Bronchial epithelial cell (primary cell): ENCODE measurements at places on chromosomes 11 and 22. TPM values are rescaled to one million over a fixed set of nuclear protein-coding genes. Genes with fewer than 3 reads are reported as not detected.

Gene TIGD3
- total RNA-seq: 0.26 TPM in 2 replicates

Gene PCF11
- 26.1 and 41.0 TPM in 2 replicates for total RNA-seq

Gene TMA7B
- total RNA-seq: not detected in 2 replicates

Gene C11orf86
- total RNA-seq: not detected in 2 replicates

Gene MYEOV
- total RNA-seq: 0.26 and 0.38 TPM in 2 replicates

Gene EPS8L2
- total RNA-seq: 105 and 169 TPM in 2 replicates

Gene CD3E
- total RNA-seq: not detected in 2 replicates

Gene WEE1
- 14.6 and 15.8 TPM in 2 replicates for total RNA-seq

Gene MS4A12
- not detected in 2 replicates for total RNA-seq

Gene DLG2
- total RNA-seq: 0.26 and 1.0 TPM in 2 replicates

Gene PANX2
- 0.26 and 0.77 TPM in 2 replicates for total RNA-seq

Gene SCN4B
- 0.53 and 1.2 TPM in 2 replicates for total RNA-seq
